ENCODE measurements at places on chromosomes 6 and 20. TPM values are rescaled to one million over a fixed set of nuclear protein-coding genes. Genes with fewer than 3 reads are reported as not detected.

DNA sequence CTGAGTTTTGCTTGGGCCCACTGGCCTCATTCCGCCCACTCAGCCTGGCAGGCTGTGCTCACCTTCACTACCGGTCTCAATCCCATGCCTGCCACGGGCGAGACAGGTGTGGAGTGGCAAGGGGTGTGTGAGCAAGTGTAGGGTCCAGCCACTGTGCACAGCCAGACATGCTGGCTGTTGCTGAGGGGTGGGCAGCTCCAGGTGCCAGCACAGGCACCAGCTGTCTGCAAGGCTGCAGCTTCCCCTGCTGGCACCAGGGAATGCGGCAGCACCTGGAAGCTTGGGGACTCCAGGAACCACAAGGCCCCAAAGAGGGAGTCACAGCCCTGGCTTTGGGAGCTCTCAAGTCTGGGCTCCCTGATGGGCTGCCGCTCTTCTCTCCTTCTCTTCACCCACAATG is 372.7 kb downstream of the CBLN4 start:
- no peak for DNase-seq

DNAH8 gene
- polyA plus RNA-seq: 0.76 TPM

LST1 gene
- polyA plus RNA-seq: 5.3 TPM

HLA-DMB gene
- not detected for polyA plus RNA-seq

DNA sequence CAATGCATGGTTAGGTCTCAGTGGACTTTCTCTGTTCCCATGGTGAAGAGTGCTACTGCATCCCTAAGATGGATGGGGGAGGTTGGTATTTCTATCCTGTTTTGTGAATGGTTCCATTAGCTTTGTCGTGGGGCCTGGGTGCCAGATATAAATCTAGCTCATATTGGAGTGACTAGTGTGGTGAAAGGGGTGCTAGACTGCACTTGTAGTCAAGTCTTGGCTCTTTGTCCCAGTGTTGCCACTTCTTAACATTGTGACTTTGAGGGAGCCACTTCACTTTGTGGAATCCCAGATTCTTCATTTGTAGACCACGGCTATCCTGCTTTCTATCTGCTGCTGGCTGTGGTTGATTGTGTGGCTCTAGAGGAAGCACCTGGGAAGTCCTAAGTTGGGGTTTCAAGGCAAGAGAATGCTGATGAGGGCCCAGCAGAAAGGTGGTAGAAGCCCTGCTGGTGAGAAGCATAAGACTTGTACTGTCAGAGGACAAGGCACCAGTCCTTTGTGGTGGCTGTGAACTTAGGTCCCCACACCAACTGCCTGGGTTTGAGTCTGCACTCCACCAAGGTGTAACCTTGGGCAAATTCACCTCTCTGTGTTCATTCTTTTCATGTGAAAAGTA is 44.1 kb downstream of the VAPB start:
- DNase-seq: no peak

DNA sequence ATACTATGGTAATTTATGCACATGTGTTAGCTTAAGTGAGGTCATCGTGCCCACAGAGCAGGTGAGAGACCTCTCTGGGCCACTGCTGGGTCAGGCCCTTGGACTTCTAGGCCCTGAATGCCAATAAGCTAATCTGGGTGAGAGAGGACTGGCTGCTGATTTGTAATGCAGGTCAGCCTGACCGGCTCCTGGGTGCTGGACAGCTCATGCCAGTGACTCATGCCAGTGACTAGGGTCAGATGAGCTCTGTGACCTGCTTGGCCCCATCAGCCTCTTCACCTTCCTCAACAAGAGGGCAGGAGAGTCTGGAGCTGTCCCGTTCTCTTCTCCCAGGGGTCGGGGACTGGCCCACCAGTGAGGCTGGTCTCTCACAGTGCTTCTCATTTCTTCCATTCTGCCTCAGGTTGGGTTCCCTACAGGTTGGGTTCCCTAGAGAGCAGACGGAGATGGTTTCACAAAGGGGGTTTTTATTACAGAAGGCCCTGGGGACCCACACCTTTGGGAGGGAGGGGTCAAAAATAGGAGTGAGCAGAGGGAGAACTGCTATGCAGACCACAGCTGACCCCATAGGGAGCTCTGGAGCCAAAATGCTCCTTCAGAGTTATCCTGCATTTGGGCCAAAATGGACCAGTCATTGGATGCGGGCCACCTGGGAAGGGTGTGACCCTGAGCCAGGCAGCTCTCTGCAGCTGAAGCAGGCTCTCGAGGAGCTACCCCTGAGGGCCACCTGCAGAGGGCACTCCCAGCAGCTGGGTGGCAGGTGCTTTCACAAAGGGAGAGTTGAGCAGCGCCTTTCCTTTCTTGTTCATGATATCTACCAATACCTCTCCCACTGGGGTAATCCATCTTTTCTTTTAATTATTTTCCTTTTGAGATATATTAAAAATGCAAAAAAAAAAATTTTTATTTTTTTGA is 2.2 kb upstream of the OXT start:
- no peak for DNase-seq

PRRT1 gene
- 1.5 TPM for polyA plus RNA-seq

DNA sequence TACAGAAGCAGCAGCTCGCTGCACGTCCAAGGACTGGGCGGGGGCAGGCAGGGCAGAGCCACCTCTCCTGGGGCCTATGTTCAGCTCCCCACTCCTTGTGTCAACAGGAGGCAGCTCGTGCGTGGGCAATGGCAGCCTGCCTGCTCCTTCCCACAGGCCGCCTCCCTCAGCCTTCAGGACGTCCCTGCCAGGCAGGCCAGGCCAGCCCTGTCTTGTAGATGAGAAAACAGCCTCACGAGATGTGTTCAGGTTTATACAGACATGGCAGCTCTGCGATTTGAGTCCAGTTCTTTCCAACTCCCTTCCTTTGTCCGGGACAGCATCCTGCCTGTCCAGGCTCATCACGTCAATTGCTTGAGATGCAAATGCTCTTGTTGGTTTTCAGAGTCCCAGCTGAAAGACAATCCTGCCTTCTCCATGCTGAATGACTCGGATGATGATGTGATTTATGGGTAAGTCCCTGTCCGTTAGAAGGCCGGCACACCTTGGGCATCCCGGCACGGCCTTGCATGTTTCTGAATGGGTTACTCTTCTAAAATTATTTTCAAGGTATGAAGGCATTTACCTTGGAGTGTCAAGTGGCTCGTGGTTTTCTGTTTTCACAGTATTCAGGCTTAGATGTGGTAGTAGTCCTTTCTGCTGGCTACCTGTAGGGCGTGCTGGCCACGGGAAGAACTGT is 13.5 kb downstream of the DYNLT1 start:
- no peak for DNase-seq

Data from muscle of arm (tissue), 14 donors.